Stimulated activated CD8-positive, alpha-beta memory T cell treated with anti-CD3 and anti-CD28 coated beads, Interleukin-7, amount 100 ng/mL, for 4 hours (primary cell): ENCODE measurements at places on chromosomes 3 and 15.

DNA sequence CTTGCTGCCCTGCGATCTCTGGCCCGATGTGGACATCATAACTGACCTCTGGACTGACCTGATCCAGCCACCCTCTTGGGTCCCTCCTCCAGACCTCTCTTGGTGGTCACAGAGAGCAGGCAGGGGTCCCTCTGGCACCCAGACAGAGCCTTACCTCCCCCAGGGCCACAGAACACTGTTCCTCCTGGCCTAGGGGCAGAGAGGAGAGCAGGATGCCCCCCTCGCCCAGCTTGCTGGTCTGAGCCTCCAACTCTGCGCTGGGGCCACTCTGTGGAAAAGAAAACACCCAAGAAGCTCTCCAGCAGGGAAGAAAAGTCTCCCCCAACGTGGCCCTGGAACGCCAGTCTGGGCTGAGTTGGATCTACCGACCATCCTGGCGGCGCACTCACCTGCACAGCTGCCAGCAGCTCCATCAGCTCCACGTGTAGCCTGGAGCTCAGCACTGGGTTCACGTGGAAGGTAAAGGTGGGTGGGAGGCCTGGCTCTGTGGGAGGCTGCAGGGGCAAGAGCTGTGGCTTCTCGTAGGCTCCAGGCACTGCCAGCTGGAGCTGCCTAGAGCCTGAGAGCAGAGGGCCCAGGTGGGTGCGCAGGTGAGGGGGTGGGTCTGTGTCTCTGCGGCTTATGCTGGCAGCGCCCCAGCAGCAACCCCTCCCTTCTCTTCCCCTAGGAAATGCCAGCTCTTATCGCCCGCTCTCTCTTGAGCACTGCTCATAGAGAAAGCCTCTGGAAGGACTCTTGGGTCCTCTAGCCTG is 6.0 kb downstream of the PLA2G4F start:
- DNase-seq, result no peak

DNA sequence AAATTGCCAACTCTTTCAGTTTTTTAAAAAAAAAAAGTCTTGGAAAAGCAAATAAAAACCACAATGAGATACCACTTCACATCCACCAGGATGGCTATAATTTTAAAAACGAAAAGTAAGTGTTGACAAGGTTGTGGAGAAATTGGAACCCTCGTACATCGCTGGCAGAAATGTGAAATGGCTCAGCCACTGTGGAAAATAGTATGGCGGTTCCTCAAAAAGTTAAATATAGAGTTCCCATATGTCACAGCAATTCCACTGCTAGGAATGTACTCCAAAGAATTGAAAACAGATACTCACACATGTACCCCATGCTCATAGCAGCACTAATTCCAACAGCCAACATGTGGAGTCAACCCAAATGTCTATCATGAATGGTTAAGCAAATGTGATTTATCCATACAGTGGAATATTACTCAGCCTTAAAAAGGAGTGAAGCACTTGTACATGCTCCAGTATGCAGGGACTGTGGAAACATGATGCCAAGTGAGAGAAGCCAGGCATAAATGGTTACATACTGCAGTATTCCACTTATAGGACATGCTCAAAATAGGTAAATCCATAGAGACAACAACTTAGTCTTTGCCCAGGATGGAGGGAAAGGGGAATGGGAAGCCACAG is 73.8 kb upstream of the PCSK6 start:
- no peak for DNase-seq

GRCh38 chr3:188505911-188506310 is 352.0 kb downstream of the LPP start:
- no peak for DNase-seq

DNA sequence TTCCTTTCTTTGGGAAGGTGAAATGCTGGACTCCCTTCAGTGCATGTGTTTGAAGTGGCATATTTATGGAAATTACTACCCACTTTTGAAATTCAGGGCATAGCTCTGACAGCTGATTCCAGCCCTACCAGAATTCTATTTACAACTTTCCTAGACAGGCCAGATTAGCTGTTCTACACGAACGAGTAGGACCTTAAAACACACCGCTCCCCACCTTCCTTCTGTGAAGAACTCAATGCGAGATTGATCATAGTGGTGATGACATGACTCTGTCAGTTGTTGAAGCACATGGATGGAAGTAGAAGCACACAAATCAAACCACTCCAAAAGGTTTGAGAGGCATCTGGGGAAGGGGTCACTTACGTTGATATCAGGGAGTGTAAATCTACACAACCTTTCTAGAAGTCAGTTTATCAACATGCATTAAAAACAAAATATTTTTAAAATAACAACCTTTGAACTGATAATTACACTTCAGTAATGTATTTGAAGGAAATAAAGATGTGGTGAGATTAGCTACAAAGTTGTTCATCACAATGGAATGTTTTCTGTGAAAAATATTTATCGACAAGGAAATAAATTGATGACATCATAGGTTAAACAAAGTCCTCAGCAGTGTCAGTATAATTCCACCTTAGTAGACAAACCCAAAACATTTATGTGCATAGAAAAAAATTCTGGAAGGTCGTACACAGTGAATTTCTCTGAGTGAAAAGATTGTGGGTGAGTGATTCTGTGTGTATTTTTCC is 29.8 kb downstream of the RARB start:
- no peak for DNase-seq

GRCh38 chr3:171277456-171278298 is 182.5 kb downstream of the TNIK start:
- no peak for DNase-seq

GRCh38 chr15:65632780-65633375 is 11.1 kb downstream of the SLC24A1 start:
- DNase-seq, result no peak

DNA sequence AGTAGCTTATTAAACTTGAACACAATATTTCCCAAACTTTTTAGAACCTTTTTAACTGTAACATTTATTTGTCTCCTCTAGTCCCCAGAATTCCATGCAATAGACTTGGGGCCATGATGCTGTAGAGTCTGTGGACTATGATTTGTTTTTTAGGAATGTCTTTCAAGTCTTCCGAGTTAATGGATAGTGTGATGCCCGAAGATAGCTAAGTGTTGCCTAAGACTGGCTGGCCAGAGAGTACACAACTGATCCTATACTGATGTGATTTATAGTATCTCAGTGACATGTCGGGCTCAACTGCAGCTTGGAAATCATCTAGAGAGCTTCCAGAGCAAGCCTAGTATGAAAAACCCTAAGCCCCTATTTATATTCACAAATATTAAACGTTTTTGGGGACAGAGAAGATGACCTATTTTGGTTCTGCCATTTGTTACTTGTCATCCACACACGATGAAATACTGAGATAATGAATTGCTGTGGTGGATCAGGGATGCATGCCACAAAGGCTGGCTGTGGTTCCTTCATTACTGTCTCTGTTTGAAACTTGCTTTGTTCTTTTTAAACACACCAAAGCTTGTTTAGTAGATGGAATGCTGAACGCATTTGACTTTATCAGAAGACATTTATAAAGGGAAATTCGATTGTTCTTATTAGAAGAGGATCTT is 507.4 kb downstream of the TAFA4 start:
- no peak for DNase-seq

GRCh38 chr3:29382409-29382808 is 101.5 kb downstream of the RBMS3 start:
- no peak for DNase-seq

DNA sequence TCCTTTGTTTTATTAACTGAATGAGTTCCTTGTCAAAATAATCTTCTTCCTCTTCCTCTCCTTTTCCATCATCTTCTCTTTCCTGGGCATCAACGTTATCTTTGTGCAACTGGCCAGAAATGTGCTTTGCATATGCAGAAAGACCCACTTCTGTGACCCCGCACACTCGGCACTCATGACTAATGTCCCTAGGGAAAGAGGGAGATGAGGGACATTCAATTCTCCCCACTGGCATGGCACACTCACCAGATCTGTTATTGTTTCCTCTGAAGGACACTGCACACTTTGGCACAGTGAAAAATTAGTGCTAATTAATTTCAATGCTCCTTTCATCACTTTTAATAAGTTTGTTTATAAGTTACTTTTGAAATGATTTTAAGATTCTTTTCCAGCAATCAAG is 34.0 kb downstream of the ZNF106 start:
- DNase-seq, result no peak

- no peak for DNase-seq
These were observed 44.4 kb downstream of the RAB7A start for GRCh38 chr3:128770387-128770786.
